ENCODE measurements at places on chromosomes 11 and 22.

GRCh38 chr11:121372028-121372427, 79.5 kb downstream of the SC5D start:
- DNase-seq = no peak

DNA sequence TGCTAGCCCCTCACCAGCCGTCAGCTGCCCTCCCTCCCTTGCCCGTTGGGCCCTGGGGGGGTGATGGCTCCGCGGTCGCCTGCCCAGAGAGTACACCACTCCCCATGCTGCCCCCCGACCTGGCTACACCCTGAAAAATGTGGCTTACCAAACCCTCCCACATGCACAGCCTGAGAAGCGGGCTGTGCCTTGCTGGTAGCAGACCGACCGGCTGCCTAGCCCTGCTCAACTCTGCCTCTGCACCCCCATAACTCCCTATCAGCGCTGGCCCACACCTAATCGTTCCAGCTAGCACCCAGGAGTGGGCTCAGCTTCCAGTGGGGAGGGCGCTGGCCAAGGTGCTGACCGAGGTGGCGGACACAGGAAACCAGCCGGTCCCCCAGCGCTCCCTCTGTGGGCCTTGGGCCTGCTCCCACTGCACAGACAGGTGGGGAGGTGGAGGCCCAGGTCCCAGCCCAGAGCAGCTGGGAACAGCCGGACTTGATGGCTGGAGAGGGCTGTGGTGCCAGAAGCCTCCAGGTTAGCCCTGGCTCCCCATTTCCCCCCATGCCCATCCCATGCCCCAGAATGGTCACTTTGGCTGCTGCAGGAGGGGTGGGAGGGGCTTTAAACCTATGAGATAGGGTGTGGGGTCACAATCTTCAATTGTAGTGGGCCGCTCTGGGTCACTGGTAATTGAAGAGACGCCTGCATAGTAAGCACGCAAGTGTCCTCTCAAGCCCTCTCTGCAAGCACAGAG, 32.1 kb upstream of the PRODH start:
- DNase-seq = no peak

DNA sequence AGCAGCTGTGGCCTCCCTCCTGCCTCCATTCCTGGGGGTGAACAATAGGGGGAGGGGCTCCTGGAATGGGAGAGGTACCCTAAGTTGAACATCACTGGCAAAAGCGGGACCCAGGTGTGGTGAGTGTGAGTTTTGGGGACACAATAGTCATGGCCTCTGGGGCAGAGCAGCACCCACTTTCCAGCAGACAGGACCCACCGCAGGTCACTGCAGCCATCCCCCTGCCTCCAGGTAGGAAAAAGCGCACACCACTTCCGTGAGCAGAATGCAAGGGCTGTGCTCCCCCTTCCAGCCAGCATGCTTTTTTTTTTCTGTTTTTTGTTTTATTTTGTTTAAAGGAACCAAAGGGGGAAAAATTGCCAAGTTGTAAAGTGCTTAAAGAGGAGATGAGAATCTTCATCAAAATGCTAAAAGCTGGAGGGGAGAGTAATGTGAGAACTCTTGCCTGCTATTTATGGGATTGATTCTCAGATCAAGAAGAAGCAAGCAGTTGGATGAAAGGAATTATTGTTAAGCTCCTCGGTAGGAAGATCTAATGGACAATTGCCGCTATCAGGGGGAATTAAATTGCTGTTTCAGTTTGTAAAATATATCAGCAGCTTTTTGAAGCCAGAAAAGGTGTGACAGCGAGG, 152.9 kb downstream of the FEZ1 start:
- no peak for DNase-seq

DNA sequence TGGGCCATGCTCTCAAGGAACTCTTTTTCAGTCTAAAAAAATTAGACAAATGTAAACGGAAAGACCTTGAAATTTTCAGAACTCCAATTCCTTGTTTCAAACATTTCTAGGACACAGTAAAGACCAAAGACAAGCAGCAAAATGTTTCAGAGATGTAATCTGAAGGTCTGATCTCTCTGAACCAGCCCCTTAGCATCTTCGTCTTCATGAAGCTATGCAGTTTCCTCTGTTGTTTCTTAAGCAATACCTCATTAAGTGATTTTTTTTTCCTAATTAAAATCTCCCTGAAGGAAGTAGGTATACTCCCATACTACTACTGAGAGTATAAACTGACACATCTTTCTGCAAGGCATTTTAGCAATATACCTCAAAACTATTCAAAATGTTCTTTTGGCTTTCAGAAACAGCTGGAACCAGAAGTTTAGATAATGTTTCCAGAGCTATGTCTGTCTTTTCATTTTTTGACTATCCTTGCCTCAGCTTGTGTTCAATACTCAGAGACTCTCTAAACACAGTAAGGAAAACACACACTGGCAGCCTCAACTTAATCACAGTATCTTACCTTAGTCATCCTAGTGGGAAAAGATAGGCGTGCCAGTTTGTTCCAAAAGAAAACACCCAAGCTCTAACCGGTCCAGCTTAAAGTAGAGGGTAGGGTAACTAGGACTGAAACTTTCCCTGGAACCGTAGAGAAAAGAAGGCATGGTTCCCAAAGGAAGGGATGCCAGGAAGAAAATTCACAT, 25.1 kb downstream of the SBF2 start:
- DNase-seq = no peak

GRCh38 chr11:131025020-131025419, 108.7 kb upstream of the SNX19 start:
- DNase-seq = no peak

GRCh38 chr22:44890416-44891292, 119.2 kb downstream of the PHF21B start:
- no peak for DNase-seq

- DNase-seq = no peak
Measured at GRCh38 chr22:24848559-24849168, 42.7 kb downstream of the SGSM1 start.

DNA sequence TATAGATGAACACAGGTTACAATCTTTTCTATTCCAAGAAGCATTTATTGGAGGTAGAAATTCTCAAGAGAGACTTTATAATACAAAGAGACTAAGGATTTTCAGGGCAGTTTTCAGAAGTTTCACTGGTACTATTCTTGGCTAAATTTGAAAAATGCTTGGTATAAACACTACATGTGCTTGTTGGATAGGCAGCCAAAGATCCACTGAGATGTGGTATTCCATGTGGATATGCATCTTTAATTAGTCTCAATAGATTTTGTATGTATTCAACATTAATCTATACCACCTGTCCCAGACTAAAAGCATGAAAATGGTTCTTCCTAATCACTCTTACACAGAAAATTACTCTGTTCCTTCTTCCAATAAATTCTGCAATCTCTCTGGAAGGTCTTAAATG, 232.6 kb downstream of the CADM1 start:
- no peak for DNase-seq

DNA sequence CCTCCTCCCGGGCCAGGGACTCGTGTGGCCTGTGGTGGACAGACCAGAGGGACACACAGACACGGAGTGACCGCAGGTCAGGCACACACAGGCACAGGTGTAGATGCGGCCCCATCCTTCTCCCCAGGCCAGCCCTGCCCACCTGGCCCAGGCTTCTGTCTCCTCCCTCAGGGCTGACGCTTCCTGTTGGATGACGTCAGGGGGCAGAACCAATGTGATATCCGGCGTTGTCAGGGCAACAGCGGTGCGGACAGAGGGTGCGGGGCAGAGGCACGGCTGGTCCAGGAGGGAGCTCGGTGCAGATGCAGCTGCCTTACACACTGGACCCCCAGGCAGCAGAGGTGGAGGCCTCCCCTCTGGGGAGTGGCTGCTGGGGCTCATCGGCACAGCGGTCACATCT, 2.9 kb upstream of the TUBGCP6 start:
- no peak for DNase-seq

DNA sequence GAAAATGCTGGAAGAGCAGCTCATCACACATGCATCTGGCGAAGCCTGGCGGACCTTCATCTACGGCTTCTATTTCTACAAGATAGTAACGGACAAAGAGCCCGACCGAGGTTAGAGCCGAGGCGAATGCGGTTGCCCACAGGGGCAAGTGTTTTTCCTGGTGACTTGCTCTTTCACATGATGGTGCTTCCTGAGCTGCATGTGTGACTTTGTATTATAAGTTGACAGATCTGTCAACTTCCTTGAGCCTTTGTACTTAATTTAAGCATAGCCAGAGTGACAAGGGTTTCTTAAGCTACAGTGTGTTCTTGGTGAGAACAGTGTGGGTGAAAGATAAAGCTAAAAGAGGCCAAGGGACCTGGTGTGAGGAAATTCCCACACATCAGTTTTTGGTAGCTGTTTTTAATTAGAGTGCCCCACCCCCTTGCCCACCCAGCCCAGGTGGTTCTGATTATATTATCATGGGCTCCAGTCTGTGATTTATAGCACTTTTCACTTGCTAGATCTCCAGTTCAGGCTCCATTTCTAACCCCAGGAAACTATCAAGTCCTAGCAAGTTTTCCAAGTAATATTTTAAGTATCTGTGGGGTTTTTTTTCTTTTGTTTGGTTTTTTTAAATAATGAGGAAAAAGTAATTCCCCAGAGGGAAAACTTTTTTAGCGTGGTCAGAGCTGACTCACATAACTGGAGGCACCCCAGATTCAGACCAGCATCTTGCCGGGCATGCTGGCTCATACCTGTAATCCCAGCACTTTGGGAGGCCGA, 68.0 kb upstream of the YWHAH start:
- DNase-seq = no peak

DNA sequence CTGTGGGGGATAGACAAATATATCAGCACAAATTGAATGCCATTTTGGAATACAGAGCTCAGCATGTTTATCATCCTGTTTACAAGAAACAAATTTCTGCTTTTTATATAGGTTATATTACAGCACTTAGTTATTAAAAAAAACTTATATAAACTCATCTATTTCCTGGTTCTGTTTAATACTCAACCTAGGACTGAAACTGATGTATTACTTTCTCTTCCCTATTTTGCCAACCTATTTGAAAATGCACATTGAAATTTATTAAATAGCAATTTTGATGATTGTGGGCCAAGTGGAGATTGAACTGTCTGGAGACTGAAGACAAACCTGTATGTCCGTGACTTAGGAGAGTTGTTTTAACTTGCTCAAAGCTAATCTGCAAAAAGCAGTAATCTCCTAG, 288.3 kb upstream of the ANO3 start:
- no peak for DNase-seq

GRCh38 chr11:69183613-69184012, 27.9 kb downstream of the SMIM38 start:
- DNase-seq = no peak

DNA sequence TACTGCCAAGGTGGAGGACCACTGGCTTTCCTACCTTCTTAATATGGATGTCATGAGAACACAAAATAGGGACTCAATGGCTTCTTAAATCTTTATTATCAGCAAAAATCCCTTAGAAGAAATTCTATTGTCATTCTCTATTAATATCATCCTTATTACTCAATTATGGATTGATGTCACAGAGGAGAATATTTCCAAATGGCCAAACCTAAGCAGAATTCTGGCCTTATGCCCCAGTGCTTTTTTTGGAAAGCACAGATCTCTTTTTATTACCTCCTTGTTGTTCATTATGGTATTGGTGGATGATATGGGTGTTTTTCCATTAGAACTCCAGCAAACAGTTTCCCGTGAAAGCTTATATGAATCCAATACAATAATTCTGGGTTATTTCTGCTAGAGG, 9.9 kb downstream of the CRTAM start:
- DNase-seq = no peak

GRCh38 chr11:122453586-122453985, 201.9 kb upstream of the UBASH3B start:
- DNase-seq = no peak

GRCh38 chr22:41899992-41900651, 14.8 kb downstream of the SHISA8 start:
- no peak for DNase-seq

DNA sequence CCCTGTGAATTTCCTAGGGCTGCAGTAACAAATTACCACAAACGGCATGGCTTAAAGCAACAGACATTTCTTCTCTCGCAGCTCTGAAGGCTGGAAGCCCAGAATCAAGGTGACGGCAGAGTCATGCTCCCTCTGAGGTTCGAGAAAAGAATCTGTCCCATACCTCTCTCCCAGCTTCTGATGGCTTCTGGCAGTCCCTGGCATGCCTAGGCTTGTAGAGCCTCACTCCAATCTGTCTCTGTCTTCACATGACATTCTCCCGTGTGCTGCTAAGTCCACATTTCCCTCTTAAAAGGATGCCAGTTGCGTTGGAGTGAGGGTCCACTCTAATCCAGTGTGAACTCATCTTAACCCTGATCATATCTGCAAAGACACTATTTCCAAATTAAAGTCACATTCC, 116.2 kb downstream of the NECTIN1 start:
- no peak for DNase-seq

- DNase-seq = no peak
Measured at GRCh38 chr11:62854013-62854824, 14.8 kb upstream of the WDR74 start.

DNA sequence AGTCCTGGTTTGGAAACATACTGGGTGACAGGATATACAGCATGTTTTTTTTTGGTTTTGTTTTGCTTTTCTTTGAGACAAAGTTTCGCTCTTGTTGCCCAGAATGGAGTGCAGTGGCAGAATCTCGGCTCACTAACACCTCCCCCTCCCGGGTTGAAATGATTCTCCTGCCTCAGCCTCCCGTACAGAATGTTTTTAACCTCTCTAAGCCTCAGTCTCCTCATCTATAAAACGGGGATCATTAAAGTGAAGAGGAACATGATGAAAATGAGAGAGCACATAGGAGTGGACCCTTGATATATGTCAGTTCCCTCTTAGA, 28.1 kb upstream of the SCARF2 start:
- no peak for DNase-seq

- no peak for DNase-seq
Measured at GRCh38 chr11:10857459-10857708, 469 bp downstream of the ZBED5 start.

- DNase-seq = no peak
Measured at GRCh38 chr11:10385696-10386095, 69.4 kb upstream of the AMPD3 start.

GRCh38 chr11:65857500-65857852, 504 bp downstream of the CFL1 start:
- DNase-seq = no peak

- no peak for DNase-seq
Measured at GRCh38 chr11:126318574-126319373, 14.9 kb downstream of the DCPS start.

GRCh38 chr22:47322854-47323253, 560.4 kb downstream of the TBC1D22A start:
- DNase-seq = no peak

DNA sequence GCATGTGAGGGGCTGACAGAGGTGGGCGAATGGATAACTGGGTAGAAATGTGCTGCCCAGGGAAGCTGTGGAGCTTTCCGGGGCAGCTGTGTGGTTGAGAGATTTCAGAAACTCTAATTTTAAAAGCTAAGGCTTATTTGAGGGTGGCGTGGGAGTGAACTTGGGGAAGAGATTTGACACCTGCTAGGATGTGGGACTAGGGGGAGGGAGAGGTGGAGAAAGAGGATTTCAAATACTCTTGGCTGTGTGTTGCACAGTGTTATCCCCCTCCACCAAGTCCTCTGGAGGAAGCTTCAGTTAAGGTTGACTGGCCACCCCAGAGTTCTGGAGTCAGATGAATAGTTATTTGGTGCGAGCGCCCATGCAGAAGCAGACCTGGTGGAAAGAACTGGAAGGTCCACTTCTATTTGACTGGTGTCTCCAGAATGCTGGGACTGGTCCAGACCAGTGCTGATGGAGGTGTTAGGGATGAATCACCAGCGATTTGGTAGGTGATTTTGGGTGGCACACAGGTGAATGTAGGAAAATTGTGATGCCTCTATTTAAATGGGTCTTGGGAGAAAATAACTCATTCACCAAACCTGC, 72.8 kb upstream of the ALX4 start:
- DNase-seq = no peak

GRCh38 chr11:126743628-126744027, 256.9 kb downstream of the KIRREL3 start:
- no peak for DNase-seq

Measured in activated T-helper 9 cell treated with anti-CD3 and anti-CD28 coated beads, Interleukin-2, amount 50 U/mL, for 16 hours (primary cell).